ENCODE measurements at places on chromosomes 16 and 17.
A peak's percentile ranks its signal among the peaks of the same experiment; 100 is the strongest.

GRCh38 chr16:50354629-50355456, 13.9 kb downstream of the BRD7 start:
- peaks cover 56% of the 10 kb centered on the region for H3K36me3 ChIP-seq
- H3K4me3 ChIP-seq = no peak overlapping the region
- H3K27ac ChIP-seq = no peak overlapping the region
- ATAC-seq = no peak
- peaks cover 6% of the 10 kb centered on the region for H3K4me1 ChIP-seq
- no peaks in the 10 kb centered on the region for H3K27me3 ChIP-seq

DNA sequence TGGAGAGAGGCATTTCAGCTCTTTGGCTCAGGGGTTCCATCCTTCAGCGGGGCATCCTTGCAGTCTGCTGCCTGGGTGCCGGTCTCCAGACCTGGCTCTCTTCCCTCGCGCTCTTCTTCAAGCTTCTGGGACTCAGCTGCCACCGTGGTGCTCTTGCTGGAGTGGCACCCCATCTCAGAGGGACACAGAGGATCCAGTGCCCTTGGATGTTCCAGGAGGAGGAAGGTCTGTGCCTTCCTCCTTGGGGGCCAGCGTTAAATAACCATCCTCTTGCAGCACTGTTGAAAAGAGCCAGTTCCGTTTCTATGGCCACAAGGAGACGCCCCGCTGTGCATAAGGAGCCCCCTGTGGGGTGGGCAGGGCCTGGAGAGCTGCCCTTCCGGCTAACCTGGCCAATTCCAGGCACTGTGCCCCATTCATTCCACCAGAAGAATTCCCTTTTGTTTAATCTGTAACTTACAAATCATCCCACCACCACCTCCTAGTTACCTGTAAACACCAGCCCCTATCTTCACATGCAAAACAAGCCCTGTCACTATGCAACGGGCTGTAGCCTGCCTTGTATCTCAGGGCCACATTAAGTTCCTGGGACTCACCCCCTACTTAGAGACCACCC, 8.6 kb downstream of the CHD9NB start:
- H3K27me3 ChIP-seq = peaks cover 47% of the 10 kb centered on the region
- H3K36me3 ChIP-seq = no peaks in the 10 kb centered on the region
- no peaks in the 10 kb centered on the region for H3K4me1 ChIP-seq
- no peak for ATAC-seq
- H3K4me3 ChIP-seq = peak overlapping the region; percentile 16

DNA sequence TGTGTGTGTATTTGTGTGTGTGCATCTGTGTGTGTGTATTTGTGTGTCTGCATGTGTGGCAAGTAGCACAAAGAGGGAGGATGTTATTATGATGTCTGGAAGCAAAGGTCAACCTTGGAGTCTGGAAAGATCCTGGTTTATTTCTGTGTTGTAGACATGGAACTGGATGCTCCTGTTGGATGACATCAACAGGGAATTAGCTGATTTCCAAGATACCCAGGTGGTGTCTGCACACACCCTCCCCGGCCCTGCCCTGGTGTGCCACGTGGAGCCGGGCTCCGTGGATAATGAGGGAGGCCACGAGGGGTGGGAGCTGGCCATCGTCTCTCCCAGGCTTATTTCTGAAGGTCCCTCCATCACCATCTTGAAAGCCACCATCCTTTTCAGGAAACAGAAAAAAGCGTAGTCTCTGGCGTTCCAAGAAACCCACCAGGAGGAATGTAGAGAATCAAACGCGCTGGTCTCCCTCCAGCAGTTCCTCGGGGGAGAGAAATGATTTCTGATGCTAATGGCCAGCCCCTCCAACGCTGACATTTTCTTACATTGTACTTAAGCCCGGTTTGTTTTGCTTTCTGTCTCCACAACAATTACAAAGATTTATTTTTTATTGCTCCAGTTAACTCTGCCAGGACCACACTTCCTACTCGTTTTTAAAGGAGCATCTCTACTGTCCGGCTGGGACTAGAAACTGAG, 93.3 kb downstream of the FOXL1 start:
- H3K27me3 ChIP-seq = peaks cover 83% of the 10 kb centered on the region
- ATAC-seq = no peak
- H3K4me3 ChIP-seq = no peak overlapping the region
- no peak overlapping the region for H3K27ac ChIP-seq
- peaks cover 10% of the 10 kb centered on the region for H3K4me1 ChIP-seq

- H3K4me3 ChIP-seq = no peak overlapping the region
- no peaks in the 10 kb centered on the region for H3K4me1 ChIP-seq
- no peak for ATAC-seq
- H3K27me3 ChIP-seq = peaks cover 8% of the 10 kb centered on the region
- H3K36me3 ChIP-seq = no peaks in the 10 kb centered on the region
Measured at GRCh38 chr17:20157001-20157310, 147.8 kb downstream of the SPECC1 start.

GRCh38 chr17:47605011-47605410, 44.7 kb upstream of the KPNB1 start:
- H3K4me1 ChIP-seq = peaks cover 28% of the 10 kb centered on the region
- H3K4me3 ChIP-seq = no peak overlapping the region
- H3K27me3 ChIP-seq = no peaks in the 10 kb centered on the region

All from gastroesophageal sphincter (tissue), 4 donors.